GM10248 (cell line): ENCODE measurements at places on chromosomes 2 and 18.

GRCh38 chr18:79434607-79435401 is 39.1 kb downstream of the NFATC1 start:
- no peak for DNase-seq

DNA sequence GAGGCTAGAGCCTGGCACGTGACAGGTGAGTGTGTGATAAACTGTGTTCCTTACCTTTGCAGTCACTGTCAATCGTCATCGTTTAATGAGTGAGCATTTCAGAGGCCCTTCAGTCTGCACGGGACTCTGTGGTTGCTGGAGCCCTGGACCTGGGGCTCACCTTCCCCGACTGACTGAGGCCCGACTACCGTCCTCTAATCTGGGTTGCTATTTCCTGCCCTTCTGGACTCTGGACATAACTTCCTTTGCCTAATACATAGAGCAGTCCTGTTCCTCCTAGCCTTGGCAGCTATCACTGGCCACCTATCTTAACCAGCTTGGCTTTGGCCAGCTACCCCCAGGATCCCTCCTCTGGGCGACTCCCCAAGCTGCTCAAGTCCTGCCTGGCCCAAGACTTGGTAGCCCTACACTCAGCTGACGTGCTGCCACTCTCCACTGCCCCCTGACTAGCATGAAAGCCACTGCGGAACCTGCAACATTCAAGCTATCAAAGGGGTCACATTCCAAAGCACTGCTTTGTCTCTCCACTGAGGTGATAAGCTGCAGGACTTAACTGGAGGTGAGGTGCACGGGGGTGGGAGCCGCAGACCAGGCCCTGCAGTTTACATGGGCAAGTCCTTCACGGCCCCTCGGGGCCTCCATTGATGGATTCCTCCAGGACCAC is 11.1 kb upstream of the RAB17 start:
- DNase-seq = no peak

- no peak for DNase-seq
Measured at GRCh38 chr18:42196651-42197050, 241.6 kb downstream of the PIK3C3 start.

GRCh38 chr18:42131066-42131929 is 176.3 kb downstream of the PIK3C3 start:
- DNase-seq = no peak

DNA sequence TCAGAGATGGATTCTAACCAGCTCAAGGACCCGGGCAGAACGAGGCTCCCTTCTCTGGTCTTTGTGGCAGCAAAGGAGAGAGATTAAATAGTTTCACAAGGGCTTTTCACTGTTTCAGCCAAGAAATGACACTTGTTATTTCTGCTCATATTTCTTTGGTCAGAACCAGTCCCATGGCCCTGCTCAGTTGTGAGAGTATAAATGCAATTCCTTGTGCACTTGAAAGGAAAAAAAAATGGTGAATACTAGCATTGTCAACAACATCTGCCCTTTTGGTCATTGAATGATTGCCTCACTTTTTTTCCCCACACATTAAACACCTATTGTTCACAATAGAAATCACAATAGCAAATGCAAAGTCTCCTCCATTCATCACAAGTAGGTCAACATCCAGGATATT is 104.4 kb downstream of the RDH14 start:
- DNase-seq = no peak

- DNase-seq = no peak
Measured at GRCh38 chr18:55650363-55650870, 62.4 kb upstream of the TCF4 start.

DNA sequence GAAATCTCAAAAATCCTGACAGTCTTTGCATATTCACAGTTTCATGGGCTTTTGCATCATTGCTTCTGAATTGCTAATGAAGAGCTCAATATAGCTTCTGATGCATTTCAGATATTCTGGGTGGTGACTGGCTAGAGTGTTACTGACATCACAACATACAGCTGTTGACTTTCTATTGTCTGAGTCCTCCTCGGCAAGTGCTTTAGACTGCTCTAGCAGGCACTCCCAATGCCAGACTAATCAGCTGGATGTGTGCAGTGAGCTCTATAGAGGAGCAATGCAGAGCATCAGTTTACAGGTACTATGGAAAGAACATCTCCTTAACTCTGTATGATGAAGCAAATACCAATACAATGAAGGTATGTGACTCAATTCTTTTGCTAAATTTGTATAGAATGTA is 54.9 kb downstream of the R3HDM1 start:
- DNase-seq = no peak

- DNase-seq = no peak
Measured at GRCh38 chr18:76973520-76974266, 151.3 kb downstream of the ZNF236 start.

- no peak for DNase-seq
Measured at GRCh38 chr18:65363011-65363410, 387.8 kb upstream of the CDH7 start.

DNA sequence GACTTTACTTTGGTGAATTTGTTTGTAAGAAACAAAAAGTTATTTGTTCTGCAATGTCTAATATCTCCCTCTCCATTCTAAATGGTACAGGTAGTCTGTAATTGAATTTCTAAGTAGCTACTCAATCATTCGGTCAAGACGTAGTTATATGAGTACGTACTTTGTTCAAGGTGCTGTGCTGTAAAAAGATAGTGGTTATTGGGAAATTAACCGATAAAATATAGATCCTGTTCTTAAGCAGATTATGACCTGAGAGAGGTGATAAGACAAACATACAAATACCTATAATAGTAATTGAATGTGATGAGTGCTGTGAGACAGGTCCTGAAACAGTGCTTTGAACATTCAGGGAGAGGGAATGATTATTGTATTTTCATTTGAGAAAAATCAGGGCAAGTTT is 7.1 kb downstream of the NCOA1 start:
- no peak for DNase-seq

GRCh38 chr2:128313091-128313836 is 5.4 kb downstream of the HS6ST1 start:
- no peak for DNase-seq

DNA sequence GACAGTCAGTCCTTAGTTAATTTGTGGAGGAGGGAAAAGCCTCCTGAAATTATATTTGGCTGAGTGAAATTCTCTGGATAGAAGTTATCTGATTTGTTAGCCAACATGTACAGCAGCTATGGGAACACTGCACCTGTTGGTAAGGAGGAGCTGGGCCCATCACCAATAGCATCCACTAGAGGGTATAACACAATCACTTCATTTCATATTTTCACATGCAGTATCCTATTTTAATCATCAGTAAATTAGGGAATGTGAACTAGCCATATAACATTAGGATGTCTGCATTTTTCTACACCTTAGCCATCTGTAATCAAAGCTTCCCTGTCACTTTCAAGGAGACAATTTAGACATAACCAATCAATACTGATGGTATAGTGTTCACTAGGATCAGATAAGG is 818.4 kb upstream of the CDH2 start:
- no peak for DNase-seq

DNA sequence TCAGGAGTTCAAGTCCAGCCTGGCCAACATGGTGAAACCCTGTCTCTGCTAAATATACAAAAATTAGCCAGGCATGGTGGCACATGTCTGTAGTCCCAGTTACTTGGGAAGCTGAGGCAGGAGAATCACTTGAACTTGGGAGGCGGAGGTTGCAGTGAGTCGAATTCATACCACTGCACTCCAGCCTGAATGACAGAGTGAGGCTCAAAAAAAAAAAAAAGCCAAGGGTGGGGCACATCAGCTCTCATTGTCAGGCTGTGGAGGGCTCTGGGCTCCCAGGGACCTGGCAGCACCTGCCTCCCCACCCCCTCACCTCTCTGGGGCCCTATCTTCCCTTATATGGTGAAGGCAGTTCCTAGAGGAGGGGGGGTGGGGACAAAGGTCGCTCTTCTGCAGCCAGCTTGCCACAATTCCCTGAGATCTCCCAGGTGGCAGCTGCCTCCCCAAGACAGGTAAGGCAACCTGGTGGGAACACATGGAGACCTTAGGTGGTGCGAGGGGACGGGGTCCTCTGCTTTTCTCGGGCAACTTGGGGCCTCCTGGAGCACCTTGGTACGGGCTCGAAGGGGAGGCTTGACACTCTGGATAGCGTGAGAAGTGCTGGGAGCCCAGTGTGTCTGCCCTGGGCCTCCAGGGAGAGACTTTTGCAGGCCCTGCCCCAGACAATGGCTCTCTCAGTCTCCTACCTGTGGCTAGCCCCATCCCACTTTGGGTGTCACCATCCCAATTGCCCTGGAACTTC is at the start of gene VIL1:
TSS of gene VIL1 (plus strand) at position 407 of the 742 bp plus-strand sequence. CDS start 4,656 bp downstream, outside the sequence.
- no peak for DNase-seq

GRCh38 chr2:115083225-115083624 is 640.8 kb downstream of the DPP10 start:
- DNase-seq = no peak

DNA sequence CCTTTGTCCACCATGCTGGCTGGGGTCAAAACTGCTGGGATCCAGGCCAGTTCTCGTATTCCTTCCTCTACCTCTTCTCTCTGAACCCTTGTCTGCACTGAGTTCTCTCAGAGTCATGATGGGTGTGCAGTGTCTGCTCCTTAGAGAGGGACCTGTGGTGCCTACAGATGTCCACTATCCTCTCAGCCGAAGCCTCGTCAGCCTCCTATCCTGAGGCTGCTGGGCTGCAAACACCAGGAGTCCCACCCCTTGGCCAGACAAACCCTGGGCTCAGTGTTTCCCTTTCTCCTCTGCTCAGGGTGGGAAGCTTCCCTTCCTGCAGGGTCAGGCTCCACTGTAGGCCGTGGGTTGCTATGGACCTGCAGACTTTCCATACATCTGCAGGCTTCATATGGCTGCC is 2.3 kb downstream of the INPP5D start:
- no peak for DNase-seq

DNA sequence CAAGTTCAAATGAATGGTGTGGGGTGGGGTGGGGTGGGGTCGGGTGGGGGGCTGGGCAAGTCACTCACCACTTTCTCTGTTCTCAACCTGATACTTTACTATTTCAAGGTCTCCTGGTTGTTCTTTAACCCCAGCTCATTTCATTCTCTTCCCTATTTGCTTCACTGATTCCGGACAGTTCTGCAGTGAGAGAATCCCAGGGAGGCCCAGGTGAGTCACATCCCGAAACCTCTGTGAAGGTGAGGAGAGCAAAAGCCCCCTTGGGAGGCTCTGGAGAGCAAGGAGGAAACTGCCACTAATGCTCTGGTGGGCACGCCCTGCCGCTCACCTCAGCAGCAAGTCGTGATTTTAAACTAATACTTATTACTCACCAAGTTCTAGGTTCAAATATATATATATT is 8.9 kb downstream of the EDAR start:
- DNase-seq = no peak

DNA sequence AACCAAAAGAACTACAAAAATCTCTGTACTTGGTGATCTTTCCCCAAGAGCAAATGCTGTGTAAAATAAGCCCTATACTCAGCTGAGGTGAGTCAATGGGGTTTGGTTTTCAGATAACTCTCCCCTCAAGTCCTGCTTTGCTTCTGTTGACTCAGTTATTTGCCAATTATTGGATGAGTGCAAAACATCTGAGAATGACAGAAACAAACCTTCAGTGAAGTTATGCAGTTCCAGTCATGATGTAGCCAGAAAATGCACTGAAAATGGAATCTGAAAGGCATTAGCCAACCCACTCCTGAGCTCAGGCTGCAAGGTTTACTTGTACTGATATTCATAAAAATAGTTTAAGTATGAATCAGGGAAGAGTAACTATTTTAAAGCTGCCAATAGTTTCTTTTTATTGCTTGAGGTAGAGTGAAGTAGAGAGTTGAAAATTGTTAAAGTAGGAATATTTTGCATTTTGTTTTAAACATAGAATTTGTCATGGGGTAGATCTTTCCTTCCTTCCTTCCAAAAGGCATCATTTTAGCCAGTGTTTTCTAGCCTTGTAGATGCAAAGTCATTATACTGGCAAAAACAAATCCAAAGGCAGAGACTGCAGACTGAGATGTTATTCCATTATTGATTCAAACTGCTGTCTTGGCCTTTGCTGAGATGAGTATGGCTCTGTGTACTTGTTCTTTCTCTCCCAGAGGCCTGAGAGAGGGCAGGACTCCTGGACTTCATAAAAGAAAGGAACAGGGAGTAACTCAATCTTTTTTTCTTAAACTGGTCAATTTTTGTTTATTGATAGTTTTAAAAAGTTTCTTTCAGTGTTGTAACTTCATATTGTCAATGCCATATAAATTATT is 215.3 kb downstream of the RND3 start:
- DNase-seq = no peak

GRCh38 chr2:8525582-8526402 is 156.1 kb upstream of the ID2 start:
- DNase-seq = peak; percentile 83

- no peak for DNase-seq
Measured at GRCh38 chr2:64753399-64753798, 99.7 kb upstream of the SERTAD2 start.

DNA sequence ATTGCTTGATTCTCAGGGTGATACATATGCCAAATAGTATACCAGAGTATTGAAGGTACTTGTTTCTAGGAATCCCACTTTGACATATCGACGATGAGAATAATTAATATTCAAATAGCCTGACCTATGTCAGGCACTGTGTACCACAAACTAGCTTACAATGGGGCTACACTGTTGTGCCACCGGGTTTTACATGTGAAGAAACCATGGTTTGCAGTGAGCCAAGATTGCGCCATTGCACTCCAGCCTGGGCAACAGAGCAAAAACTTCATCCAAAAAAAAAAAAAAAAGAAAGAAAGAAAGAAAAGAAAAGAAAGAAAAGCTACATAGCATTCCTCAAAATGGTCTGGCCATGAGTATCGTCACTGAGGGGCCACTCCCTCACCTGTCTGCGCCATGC is 25.5 kb downstream of the GYPC start:
- no peak for DNase-seq

GRCh38 chr2:170446078-170446477 is 268.1 kb downstream of the MYO3B start:
- no peak for DNase-seq

GRCh38 chr2:140863713-140864112 is 1267.1 kb downstream of the LRP1B start:
- DNase-seq = peak; percentile 13

DNA sequence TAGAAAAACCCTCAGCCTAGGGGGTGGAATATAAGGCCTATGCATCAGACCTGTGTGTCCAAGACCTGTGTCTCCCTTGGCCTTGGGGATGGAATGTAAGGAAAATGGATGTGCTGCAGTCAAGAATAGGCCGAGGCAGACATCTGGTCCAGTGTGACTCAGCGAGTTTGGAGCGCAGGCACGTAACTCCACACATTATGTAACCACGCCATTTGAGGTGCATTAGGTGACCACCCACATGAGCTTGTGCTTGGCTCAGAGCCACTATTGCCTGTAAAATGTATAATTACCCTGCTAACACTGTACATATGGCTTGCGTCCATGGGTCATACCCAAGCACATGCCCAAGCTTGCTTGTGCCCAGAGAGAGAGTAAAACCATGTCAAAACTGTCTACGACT is 580.9 kb upstream of the HNMT start:
- DNase-seq = no peak
